ENCODE measurements at places on chromosomes 12 and 14. TPM values are rescaled to one million over a fixed set of nuclear protein-coding genes. Genes with fewer than 3 reads are reported as not detected.

The TGM1 gene
- total RNA-seq = 3.5 TPM

The DBX2 gene
- not detected for total RNA-seq

The NOS1 gene
- not detected for total RNA-seq

The PRKAB1 gene
- 18.6 TPM for total RNA-seq

The CD163 gene
- total RNA-seq = 1.1 TPM

The RARG gene
- 14.0 TPM for total RNA-seq

- H3K4me3 ChIP-seq = no peak overlapping the region
- H3K4me1 ChIP-seq = no peaks in the 10 kb centered on the region
- no peaks in the 10 kb centered on the region for H3K36me3 ChIP-seq
- DNase-seq = no peak
- H3K27me3 ChIP-seq = peaks cover 5% of the 10 kb centered on the region
- no peak overlapping the region for H3K27ac ChIP-seq
Observed at GRCh38 chr12:65319688-65320200, 41.3 kb downstream of the MSRB3 start.

DNA sequence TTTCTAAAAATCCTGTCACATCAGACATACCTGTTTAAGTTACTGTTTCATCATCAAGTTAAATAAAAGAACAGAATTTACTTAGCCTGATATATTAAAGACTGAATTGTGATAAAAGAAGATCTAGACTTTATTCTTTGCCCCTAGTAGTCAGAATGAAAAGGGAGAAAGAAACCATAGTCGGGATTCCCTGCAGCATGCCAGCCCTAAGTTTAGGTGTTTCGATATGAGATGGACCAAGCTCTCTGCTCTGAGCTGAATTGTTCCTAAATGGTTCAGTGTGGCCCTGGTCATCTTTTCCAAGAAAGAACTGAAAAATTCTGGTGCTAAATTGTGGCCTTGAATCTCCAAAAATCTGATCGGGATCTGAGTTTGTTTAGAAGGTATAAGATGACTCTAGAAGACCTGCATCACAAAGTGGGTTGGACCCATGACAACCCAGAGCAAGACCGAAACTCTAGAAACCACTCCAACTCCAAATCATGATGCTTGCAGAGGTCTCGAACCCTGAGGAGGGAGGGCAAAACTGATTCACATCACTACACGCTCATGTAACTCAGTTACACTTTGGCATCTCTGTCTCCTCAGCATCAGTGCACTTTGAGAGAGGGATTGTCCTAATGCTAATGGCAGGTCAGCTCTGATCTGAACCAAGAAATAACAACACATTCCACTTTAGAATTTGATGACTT, 15.7 kb downstream of the PTGER2 start:
- peaks cover 4% of the 10 kb centered on the region for H3K36me3 ChIP-seq
- peaks cover 15% of the 10 kb centered on the region for H3K4me1 ChIP-seq
- no peak overlapping the region for H3K27ac ChIP-seq
- no peak for DNase-seq
- H3K4me3 ChIP-seq = no peak overlapping the region

DNA sequence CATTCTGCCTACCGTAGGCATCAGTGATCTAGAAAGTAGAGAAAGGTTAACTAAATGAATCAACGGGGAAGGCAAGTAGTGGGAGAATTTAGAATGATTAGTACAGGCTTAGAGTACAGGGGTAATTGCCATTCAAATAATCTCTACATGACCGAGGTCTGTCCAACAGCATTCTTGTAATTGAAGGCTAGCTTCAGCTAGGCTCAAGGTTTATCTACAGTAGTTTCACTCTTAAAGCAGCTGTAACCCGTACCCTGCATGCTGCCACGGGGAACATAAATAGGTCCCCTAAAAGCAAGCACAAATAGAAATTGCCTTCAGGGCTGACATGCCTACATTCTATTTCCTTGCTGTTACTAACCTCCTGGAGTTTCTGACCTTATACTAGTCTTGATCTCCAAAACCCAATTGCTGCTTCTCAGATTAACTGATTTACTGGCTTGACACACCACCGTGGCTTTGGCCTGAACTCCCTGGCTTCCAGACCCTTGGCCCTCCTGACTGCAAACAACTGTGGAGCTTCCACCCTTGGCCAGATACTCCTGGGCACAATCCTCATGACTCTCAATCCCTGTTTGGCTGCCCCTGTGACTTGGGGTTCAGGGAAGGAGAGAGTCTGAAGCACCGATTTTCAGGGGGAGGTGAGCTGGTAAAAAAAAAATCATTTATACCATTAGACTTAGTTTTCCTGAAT, 242.1 kb upstream of the FOXN3 start:
- H3K27me3 ChIP-seq = no peaks in the 10 kb centered on the region
- no peak for DNase-seq
- no peak overlapping the region for H3K4me3 ChIP-seq
- H3K27ac ChIP-seq = no peak overlapping the region
- H3K36me3 ChIP-seq = no peaks in the 10 kb centered on the region

GRCh38 chr14:99522934-99523703, 41.9 kb downstream of the CCNK start:
- H3K4me1 ChIP-seq = peaks cover 31% of the 10 kb centered on the region
- H3K36me3 ChIP-seq = no peaks in the 10 kb centered on the region
- no peak overlapping the region for H3K4me3 ChIP-seq
- H3K27me3 ChIP-seq = no peaks in the 10 kb centered on the region
- no peak overlapping the region for H3K27ac ChIP-seq

DNA sequence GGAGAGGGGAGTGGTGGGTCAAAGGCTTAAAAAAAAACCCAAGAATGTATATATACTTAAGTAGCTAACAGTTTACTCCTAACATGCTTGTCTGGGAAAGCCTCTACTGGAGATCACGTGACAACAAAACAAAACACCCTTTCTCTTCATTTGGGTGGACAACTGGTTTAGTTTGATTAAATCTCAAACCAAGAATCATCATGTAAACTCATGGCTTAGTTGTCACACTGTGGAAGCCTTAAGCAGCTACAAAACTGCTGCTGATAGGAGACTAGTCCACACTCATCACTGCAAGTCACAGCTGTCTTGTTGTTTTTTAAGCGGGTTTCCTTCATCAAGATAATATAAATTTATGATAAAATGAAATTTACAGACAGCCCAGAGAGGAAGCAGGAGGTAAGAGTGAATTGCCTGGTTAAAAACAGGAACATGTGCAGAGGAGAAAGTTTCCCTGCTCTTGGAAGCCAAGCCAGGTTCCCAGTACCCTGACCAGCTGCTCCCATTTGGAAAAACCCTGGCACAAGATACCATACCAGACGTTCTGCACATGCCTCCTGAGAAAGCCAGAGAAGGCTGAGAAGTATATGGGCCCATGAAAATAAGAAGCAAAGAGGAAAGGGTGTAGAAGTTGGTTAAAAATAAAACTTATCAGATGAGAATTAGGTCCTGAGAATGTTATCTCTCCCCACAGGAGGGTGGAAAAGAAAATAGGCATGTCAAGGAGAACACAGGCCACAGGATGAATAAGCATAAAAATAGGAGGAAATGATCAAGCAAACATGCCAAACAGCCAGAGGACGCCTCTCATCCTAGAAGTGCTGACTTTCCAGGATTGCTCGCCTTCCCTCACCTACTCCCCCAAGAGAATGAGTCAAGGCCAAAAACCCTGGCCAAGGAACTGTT, 34.0 kb downstream of the EGLN3 start:
- no peak overlapping the region for H3K27ac ChIP-seq
- DNase-seq = no peak
- no peaks in the 10 kb centered on the region for H3K36me3 ChIP-seq
- no peaks in the 10 kb centered on the region for H3K4me1 ChIP-seq

DNA sequence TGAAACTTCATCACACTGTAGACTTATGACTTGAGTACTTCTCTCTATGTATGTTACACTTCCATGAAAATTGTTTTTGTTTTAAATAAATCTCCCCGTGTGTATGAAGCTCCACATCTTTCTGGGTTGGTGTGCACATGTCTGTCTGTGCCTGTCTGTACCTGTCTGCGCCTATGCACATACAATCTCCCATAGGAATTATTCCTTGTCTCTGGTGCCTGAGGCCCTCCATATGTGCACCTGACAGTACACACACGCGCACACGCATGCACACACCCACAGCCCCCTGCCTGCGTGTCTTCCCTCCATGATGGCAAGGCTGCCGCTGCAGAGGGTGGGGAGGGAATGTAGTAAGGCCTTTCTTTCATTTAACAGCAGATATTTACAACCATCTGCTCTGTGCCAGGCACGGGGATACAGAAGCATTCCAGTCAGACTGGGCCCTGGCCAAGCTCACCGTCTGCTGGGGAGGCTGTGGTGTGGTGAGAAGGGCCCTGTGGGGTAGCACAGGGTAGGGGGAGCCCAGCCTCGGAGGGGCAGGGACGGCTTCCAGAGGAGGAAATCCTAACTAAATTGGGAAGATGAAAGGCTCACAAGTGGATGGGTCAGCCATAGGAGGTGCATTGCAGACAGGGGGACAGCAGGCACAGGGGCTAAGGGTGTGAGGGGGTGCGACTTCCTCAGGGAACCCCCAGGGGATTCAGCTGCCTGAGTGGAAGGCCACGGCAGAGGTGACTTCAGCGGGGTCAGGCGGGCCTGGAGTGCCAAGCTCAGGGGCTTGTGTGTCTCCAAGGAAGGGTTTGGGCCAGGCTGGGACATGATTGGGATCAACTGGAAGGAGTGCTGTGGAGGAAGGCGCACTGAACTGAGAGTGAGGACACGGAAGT, 26.1 kb downstream of the KRT8 start:
- H3K36me3 ChIP-seq = no peaks in the 10 kb centered on the region
- DNase-seq = no peak
- H3K4me3 ChIP-seq = no peak overlapping the region
- H3K4me1 ChIP-seq = peaks cover 25% of the 10 kb centered on the region
- peaks cover 11% of the 10 kb centered on the region for H3K27me3 ChIP-seq

DNA sequence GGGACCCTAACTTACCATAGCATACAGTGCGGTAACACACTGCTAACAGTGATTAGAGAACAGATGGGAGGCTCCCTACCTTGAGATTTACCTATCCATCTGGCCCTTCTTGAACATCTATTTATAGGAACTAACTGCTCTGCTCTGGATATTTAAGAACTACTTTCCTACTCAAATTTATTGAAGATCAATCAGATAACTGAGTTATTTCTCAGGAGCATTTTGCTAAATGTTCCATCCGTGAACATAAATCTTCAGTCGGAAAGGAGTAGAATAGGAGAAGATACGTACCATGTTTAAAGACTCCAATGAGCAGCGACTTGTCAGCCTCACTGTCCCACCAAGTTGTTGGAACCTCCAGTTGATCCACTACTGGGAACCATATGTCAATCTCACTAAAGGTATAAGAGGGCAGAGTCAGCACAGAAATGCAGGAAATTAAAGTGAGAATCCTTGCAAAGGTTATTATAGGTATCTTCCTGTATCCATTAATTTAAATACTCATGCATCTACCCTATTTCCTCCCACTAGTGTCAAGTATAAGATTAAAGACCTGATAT, 15.6 kb upstream of the SUPT16H start:
- no peak overlapping the region for H3K27ac ChIP-seq
- DNase-seq = no peak
- H3K36me3 ChIP-seq = peaks cover 90% of the 10 kb centered on the region
- H3K4me3 ChIP-seq = no peak overlapping the region
- H3K27me3 ChIP-seq = no peaks in the 10 kb centered on the region

DNA sequence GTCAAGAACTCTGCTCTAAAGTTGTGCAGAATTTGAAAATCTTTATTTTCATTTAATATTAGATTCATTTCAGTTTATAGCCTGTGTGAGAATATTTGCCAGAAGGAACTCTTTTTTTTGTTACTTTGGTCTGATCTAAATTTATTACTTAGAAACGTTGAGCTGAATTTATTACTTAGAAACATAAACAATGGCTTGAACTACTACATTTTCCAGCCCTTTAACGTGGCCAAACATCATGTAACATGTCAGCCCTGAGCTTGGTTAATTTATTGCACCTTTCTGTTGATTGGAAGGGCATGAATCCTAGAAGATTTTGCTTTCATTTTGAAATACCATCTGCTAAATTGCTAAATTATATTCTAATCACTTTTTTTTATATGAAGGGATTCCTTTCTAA, 241.4 kb downstream of the TMEM117 start:
- no peak overlapping the region for H3K4me3 ChIP-seq
- DNase-seq = no peak
- H3K4me1 ChIP-seq = no peaks in the 10 kb centered on the region
- H3K27ac ChIP-seq = no peak overlapping the region
- no peaks in the 10 kb centered on the region for H3K27me3 ChIP-seq

GRCh38 chr14:73003681-73004080, 23.2 kb downstream of the ZFYVE1 start:
- H3K27ac ChIP-seq = no peak overlapping the region
- H3K4me1 ChIP-seq = no peaks in the 10 kb centered on the region
- no peaks in the 10 kb centered on the region for H3K27me3 ChIP-seq
- DNase-seq = no peak
- no peak overlapping the region for H3K4me3 ChIP-seq
- peaks cover 39% of the 10 kb centered on the region for H3K36me3 ChIP-seq

GRCh38 chr14:20662968-20663732, 21.2 kb upstream of the RNASE4 start:
- H3K27me3 ChIP-seq = no peaks in the 10 kb centered on the region
- H3K27ac ChIP-seq = no peak overlapping the region
- peak; percentile 74 for DNase-seq
- H3K36me3 ChIP-seq = no peaks in the 10 kb centered on the region
- peak overlapping the region; percentile 54 for H3K4me3 ChIP-seq
- peaks cover 22% of the 10 kb centered on the region for H3K4me1 ChIP-seq

Data from CD4-positive, alpha-beta T cell (primary cell).